Stimulated activated CD8-positive, alpha-beta memory T cell treated with anti-CD3 and anti-CD28 coated beads, Interleukin-15, amount 100 ng/mL, for 1 hour (primary cell): ENCODE measurements at places on chromosomes 3 and 15.
A peak's percentile ranks its signal among the peaks of the same experiment; 100 is the strongest.

DNA sequence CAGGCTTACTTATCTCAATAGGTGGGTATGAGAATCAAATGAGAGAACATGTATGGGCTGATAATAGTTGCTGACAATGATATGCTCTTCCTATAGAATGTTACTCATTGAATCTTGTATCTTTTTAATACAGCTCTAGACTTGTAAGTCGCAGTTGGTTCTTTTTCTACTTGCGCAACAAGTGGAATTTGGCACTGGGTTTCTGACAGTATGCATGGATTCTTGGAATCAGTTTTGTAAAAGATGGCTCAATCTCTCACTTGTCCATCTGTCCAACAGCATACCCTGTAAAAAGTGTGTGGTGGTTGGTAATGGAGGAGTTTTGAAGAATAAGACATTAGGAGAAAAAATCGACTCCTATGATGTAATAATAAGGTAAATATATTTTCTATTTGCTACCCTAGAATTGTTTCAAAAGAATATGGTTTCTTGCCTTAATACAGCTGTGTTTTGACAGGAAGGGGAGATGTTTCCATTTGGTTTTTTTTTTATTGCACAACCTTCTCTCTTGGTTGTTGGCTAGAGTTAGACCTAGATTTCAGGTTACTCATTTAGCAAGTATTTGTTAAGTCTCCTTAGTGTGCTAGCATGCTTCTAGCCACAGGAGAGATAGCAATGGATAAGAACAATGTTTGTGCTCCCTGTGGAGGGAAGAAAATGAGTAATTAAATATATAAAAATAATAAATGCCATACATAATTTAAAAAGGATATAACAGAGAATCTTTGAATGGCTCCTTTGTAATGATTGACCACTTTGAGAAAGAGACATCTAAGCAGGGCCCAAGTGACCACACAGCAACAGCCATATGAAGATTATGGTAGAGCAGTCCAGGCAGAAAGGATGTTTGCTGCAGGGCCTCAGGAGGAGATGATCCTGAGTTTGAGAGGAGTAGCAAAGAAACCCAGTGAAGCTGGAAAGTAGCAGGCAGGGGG lies 21.8 kb downstream of the ST3GAL6 start:
- DNase-seq = no peak

DNA sequence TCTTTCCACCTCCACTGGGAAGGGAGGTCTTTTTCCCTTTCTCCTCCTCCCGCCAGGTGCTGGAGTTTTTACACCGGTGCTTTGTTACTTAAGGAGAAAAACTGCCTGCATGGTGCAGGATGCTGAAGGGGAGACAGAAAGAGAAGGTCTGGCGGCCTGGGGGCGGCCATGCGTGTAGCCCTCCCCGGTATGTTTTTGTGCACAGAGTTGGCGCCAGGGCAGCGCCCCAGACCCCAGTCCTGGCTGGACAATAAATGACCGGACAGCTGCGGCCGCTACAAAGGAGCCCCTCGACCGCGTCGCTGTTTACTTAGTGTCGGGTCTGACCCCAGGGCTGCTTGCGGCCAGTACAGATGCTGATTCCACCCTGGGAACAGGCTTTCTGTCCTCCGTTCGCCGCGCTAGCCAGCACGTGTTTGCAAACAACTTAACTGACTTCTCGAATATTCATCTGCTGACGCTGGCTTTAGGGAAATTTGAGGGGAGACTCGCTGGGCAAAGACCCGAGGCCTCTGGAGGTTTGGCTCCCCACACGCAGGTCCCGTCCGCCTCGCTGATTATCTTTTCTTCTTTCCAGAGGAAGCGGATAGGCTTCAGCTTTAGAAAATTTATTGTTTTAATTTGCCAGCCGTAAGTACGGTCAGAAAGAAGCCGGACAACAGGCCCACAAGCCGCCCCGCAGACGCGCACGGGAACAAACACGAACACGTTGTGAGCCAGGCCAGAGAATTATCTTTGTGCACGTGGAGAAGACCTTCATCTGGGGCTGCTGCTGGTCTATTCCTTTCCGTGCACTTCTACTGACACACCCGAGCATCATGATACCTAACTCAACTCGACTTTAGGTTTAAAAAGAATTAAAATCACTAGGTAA lies 46.9 kb downstream of the ZIC4 start:
- no peak for DNase-seq

DNA sequence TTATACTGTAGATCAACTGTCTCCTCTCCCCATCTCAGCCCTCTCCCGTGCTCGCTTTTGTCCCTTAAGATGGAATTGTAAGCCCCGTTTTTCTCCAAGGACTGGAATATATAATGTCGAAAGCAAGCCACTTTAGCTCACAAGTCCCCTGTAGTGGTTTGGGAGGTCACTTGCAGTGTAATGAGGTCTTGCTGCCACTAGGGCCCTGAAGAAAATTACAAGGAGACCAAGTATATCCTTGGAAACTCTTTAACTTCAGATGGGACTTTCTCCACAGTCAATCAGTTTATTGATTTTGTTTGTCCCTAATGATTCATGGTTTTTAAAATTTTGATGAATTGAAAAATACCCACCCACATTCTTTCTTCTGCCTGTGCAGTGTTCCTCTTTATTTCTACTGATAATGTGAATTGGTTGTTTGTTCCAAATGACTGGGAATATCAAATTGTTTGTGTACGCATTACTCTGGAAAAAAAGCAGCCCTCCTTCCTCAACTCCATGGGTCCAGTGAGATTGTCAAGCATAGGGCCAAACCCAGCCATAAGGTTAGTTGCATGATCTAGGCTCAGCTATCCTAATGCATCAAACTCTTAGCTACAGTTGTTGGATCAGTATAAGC lies 294.8 kb downstream of the MCTP2 start:
- DNase-seq = no peak

GRCh38 chr15:53974813-53975212 lies 3.4 kb upstream of the UNC13C start:
- DNase-seq = no peak

GRCh38 chr3:8663177-8664061 lies 18.8 kb upstream of the SSUH2 start:
- DNase-seq = peak; percentile 6

GRCh38 chr3:138219255-138219654 lies 32.2 kb downstream of the ARMC8 start:
- DNase-seq = no peak

DNA sequence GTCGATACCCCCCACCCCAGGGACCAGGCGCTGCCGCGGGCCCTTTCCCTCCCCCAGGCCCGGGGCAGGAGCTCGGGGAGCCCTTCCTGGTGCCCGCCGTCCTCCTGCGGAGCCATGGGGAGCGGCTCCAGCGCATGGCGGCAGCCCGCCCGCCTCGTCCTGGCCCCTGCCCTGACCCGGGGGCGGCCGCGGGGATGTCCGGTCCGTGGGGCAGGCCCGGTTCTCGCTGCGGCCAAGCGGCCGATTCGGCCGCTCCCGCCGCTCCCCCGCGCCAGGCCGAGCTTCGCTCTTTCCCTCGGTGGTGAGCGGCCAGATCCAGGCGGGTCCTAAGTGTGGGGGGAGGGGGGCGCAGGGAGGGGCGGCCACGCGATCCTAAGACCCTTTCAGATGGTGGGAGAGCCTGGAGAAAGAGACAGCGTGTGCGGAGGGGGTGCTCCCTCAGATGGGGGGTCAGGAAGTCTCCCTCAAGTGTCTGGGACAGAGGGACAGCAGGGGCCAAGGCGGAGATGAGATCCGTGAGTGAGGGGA lies 1.3 kb downstream of the NEIL1 start:
- no peak for DNase-seq

DNA sequence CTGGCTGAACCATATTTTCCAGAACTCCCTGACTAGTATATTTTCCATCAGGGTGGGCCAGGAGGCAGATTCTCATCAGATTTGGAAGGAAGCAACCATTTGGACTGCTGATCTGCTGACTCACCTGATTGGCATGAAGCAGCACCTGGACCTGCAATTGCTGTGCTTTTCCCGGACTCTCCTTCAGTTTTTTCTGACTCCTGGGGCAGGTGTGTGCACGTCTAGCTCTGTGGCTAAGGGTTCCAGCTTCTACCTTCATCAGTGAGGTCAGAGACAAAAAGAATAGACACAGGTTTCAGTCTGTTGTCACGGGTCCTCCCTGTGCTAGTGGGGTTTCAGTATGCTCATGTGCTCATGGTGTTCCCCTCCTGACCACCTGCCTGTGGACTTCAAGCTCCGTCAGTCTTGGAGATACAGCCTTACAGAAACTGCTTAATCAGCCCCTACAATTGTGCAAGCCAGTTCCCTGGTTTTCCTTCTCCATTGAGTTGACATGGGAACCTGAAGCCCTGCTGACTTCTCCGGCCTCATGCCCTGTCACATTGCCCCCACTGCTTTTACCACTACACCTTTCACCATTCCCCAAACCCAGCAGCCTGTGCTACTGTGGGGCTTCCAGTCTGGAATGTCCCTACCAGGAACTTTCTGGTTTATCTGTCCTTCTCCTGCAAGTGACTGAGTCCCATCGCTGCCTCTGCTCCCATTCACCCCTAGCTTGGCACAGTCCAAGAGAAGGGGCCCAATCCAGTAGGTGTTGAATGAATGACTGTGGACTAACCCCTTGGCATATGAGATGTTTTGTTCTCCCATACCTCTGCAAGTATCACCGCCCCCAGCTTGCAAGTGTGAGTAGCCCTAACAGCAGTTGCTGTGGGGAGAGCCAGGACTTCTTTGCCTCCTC lies 31.7 kb downstream of the HMCES start:
- DNase-seq = no peak

DNA sequence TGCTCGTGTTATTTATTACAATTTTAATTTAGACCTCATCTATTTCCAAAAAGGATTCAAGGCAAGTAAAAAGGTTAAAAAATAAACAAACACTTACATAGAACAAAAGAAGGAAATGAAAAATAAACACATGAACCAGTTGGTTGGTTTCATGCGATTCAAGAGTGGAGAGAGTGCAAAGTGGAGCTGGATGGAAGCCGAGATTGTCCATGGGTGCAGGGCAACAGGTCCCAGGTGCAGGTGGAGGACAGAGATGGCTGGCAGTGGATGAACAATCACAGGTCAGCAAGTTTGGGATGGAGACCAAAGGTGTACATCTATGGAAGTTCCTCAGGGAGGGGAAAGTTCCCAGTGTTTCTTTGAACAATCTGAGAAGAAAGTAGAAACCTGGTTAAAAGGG lies 11.6 kb upstream of the SEMA5B start:
- DNase-seq = no peak

- DNase-seq = no peak
Measured at GRCh38 chr15:52481915-52482314, 46.8 kb downstream of the MYO5A start.

DNA sequence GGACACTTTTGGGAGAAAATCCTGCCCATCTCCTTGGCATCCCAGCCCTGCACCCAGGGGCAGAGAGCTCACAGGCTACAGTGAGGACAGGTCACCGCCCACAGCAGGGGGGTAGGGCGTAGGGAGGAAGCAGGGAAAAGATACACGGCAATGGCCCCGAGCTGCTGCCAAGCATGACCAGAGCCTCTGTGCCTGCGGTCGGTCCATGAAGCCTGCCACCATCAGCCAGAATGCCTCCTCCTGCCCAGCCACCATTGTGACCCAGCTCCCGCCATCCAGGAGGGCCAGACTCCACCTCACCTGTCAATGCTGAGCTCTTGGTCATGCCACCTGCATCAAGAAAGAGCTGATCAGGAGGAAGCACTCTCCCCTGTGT lies 230.7 kb downstream of the VPS13C start:
- no peak for DNase-seq

GRCh38 chr3:124256156-124256555 lies 264.2 kb upstream of the ROPN1 start:
- DNase-seq = no peak

GRCh38 chr3:106452096-106452495 lies 583.3 kb upstream of the CBLB start:
- DNase-seq = no peak

DNA sequence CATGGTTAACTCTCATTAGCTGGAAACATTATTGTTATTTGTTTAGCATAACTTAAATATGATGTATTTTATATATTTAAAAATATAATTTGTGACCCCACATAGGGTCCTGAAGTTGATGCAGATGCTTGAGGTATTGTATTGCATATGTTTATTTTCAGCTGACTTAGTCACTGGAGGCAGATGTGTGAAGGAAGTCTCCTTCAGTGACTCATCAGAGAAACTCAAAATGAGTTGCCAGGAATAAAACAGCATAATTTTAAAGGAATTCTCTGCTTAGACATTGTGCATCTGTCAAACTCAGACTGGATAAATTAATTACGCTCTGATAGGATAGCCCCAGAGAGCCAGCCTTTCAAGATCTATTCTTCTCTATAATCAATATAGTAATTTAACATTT lies 7.9 kb upstream of the OR4F6 start:
- DNase-seq = no peak

DNA sequence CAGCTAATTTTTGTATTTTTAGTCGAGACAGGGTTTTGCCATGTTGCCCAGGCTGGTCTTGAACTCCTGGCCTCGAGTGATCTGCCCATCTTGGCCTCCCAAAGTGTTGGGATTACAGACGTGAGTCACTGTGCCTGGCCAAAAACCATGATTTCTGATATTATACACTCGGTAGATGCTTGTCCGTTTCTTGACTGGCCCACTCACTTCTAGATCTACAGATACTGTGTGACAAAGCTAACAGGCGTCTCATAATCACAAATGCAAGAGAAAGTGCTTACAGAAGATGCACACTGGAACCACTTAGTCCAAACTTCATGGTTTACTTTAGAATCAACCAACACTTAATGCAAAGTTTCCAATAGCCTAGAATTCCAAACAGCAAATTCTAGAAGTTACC lies 8.4 kb downstream of the PROK2 start:
- DNase-seq = no peak
